ENCODE measurements at places on chromosomes 11 and 22. TPM values are rescaled to one million over a fixed set of nuclear protein-coding genes. Genes with fewer than 3 reads are reported as not detected.

DNA sequence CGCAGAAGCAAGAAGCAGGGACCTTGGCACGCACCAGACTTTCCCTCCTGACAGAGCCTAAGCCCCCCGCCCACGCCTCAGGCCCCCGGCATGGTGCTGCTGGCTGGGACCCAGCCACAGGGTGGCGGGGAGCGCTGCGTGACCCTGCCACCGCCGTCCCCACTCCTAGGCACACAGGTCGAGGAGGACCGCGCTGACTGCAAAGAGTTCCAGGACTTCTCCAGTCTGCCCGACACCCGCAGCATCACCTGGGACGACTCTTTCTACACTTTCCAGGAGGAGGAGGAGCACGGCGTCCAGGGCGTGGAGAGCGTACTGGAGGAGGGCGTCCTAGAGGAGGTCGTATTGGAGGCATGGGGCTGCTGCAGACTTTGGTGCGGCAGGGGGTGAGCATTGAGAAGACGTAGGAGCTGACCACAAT, 103.7 kb downstream of the TRIM51G start:
- peak; percentile 11 for DNase-seq
- no peaks in the 10 kb centered on the region for H3K27me3 ChIP-seq
- no peak overlapping the region for H3K4me3 ChIP-seq
- H3K27ac ChIP-seq: no peak overlapping the region

GRCh38 chr11:109821511-109821910, 271.7 kb upstream of the ZC3H12C start:
- DNase-seq: no peak
- no peak overlapping the region for H3K4me3 ChIP-seq
- H3K27me3 ChIP-seq: no peaks in the 10 kb centered on the region

DNA sequence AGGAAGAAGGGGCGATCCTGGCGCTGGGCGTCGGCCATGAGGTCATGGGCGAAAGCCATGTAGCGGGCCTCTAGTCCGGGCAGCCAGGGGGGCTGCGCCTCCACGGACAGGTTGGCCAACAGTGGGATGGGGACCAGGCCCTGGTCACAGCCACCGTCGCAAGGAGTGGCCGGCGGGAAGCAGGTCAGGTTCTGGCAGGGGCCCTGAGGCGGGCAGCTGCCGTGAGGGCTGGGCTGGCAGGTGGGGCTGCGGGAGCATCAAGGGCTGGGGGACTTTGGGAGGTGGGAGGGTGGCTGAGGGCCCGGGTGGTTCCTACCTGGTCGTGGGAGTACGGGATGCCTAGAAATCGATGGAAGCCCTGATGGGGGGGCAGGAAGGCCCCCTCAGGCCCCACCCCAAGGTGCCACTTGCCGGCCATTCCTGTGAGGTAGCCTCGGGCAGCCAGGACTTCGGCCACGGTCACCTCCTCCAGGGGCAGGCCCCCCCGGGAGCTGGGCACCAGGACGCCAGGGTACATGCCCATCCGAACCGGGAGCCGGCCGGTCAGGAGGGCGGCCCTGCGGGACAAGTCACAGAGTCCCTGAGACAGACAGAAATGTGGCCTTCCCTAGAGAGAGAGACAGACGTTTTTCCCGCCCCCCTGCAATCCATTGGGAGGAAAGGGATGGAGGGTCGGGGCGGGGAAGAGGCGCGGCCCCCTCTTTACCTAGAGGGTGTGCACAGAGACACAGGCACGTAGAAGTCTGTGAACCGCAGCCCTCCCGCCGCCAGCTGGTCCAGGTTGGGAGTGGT, 906 bp downstream of the ARSA start:
- peak; percentile 59 for DNase-seq
- peaks cover 10% of the 10 kb centered on the region for H3K27me3 ChIP-seq
- H3K36me3 ChIP-seq: no peaks in the 10 kb centered on the region
- H3K4me3 ChIP-seq: peak overlapping the region; percentile 78

The KRTAP5-11 gene
- total RNA-seq: not detected

- H3K4me3 ChIP-seq: peak overlapping the region; percentile 52
- peaks cover 23% of the 10 kb centered on the region for H3K27me3 ChIP-seq
- H3K4me1 ChIP-seq: peaks cover 65% of the 10 kb centered on the region
- H3K36me3 ChIP-seq: no peaks in the 10 kb centered on the region
Measured at GRCh38 chr11:116460156-116460920, 312.4 kb downstream of the BUD13 start.

The PGA4 gene
- total RNA-seq: not detected
